ENCODE measurements at places on chromosomes 3 and 15. TPM values are rescaled to one million over a fixed set of nuclear protein-coding genes. Genes with fewer than 3 reads are reported as not detected.

GRCh38 chr3:88131695-88132094 lies 18.1 kb upstream of the C3orf38 start:
- DNase-seq, result no peak
- H3K4me3 ChIP-seq, result no peak overlapping the region
- no peak overlapping the region for H3K27ac ChIP-seq
- H3K36me3 ChIP-seq, result peaks cover 3% of the 10 kb centered on the region
- no peaks in the 10 kb centered on the region for H3K4me1 ChIP-seq

DNA sequence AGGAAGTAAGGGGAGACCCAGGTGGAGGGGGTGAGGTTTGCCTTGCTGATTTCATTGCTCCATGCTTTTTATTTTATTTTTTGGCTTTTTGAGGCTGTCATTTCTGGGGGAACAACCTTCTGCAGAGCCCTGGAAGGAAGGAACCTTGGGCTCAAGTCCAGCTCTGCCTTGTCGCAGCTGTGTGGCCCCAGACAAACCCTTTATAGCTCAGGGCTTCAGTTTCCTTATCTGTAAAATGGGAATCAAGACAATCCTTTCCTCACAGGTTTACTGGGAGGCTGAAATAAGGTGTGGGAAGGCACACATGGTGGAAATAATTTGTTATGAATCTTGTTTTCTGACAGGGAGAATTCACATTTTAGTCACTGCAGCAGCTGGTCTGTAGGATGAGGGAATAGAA lies 45.4 kb upstream of the CTSH start:
- H3K4me1 ChIP-seq, result peaks cover 9% of the 10 kb centered on the region
- no peak overlapping the region for H3K4me3 ChIP-seq
- H3K27me3 ChIP-seq, result no peaks in the 10 kb centered on the region
- no peak for DNase-seq

DNA sequence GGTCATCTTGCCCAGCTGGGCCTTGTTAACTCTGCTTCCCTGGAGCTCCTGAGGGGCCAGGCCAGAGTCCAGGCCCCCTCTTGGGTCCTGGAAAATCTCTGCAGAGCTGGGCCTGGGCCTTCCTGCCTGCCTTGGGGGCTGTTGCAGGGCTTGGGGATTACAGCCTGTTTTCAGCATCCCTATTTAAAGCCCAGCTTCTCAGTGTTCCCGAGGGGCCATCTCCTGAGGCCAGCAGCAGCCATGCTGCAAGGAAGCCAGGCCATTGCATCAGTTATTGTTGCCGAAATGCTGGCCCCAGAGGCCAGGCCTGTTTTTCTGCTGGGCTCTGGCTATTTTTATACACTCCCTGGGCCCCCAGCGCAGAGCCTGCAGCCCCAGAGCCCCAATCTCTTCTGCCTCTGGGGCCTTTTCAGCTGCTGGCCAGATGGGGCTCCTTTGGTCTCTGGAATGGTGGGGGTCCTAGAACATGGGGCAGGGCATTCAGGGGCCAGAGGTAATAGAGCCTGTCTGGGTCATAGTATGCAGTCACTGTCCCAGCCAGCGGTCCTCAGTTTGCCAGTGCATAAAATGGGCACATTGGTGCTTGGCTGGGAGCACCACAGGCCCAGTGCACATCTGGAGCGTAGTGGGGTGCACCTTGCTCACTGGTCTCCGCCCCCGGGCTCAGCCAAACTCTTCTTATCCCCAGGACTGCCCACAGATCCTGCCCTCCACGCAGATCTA lies 28.5 kb downstream of the PLXNA1 start:
- H3K27ac ChIP-seq, result no peak overlapping the region
- no peak overlapping the region for H3K4me3 ChIP-seq
- H3K27me3 ChIP-seq, result no peaks in the 10 kb centered on the region
- no peaks in the 10 kb centered on the region for H3K4me1 ChIP-seq
- H3K36me3 ChIP-seq, result peaks cover 23% of the 10 kb centered on the region
- no peak for DNase-seq

- no peaks in the 10 kb centered on the region for H3K36me3 ChIP-seq
- no peaks in the 10 kb centered on the region for H3K27me3 ChIP-seq
- no peak for DNase-seq
- no peak overlapping the region for H3K4me3 ChIP-seq
Observed at GRCh38 chr15:32843219-32843815, 125.5 kb downstream of the GREM1 start.

GRCh38 chr3:160885791-160886286 lies 129.8 kb downstream of the PPM1L start:
- peak; percentile 19 for DNase-seq
- H3K27me3 ChIP-seq, result no peaks in the 10 kb centered on the region
- H3K27ac ChIP-seq, result no peak overlapping the region
- H3K36me3 ChIP-seq, result no peaks in the 10 kb centered on the region

The CACNA1D gene
- total RNA-seq, result 17.7 TPM

The GAP43 gene
- not detected for total RNA-seq

The B2M gene
- total RNA-seq, result 2,939 TPM
